ENCODE measurements at places on chromosomes 1 and 21. TPM values are rescaled to one million over a fixed set of nuclear protein-coding genes. Genes with fewer than 3 reads are reported as not detected.

Gene NKAIN1
- total RNA-seq: 0.24 TPM

Gene RAB42
- 0.21 TPM for total RNA-seq

Gene SLC45A1
- total RNA-seq: 0.24 TPM

Gene RBM34
- total RNA-seq: 83.3 TPM

Gene RUNX1
- 10.4 TPM for total RNA-seq

Gene HTR1D
- total RNA-seq: not detected

Gene PYCR2
- total RNA-seq: 32.4 TPM

Gene GJA5
- 0.24 TPM for total RNA-seq

Gene KCNJ15
- 36.9 TPM for total RNA-seq

Gene ZNF672
- total RNA-seq: 14.7 TPM

Gene BEND5
- total RNA-seq: 0.72 TPM

Gene PRR9
- total RNA-seq: not detected

Gene TFF3
- total RNA-seq: 0.24 TPM

Gene OR2M3
- total RNA-seq: not detected

Gene CFAP45
- 0.24 TPM for total RNA-seq

Gene ISG15
- total RNA-seq: 86.5 TPM

Gene TRIM58
- 0.24 TPM for total RNA-seq

Gene PADI2
- 25.5 TPM for total RNA-seq

Gene H6PD
- 12.0 TPM for total RNA-seq

Gene WNT4
- total RNA-seq: 3.9 TPM

Gene RNF186
- under 0.01 TPM for total RNA-seq

Gene DMBX1
- not detected for total RNA-seq

Gene KRTAP20-2
- not detected for total RNA-seq

Gene EXO5
- total RNA-seq: 4.1 TPM

Gene FCRL5
- total RNA-seq: not detected

Gene NFASC
- 0.96 TPM for total RNA-seq

Gene CYYR1
- 1.1 TPM for total RNA-seq

Gene SOAT1
- 29.6 TPM for total RNA-seq

Gene AMY2A
- not detected for total RNA-seq

Gene FAM72A
- 0.43 TPM for total RNA-seq

Gene FCGR2B
- not detected for total RNA-seq

Gene RBP7
- total RNA-seq: 1.7 TPM

Gene AK5
- not detected for total RNA-seq

Gene ECM1
- 13.9 TPM for total RNA-seq

Gene UMODL1
- not detected for total RNA-seq

Gene UQCRHL
- total RNA-seq: 1.4 TPM

Gene ADAM30
- not detected for total RNA-seq

Gene CLCA4
- 0.96 TPM for total RNA-seq

Gene LCE1E
- 0.24 TPM for total RNA-seq

Gene TDRD5
- under 0.01 TPM for total RNA-seq

Gene TMEM39B
- 2.1 TPM for total RNA-seq

Gene NUDT17
- 2.7 TPM for total RNA-seq

Gene CD1B
- not detected for total RNA-seq

Gene F3
- total RNA-seq: 791 TPM

Gene FMOD
- total RNA-seq: not detected

Gene EFNA3
- 12.6 TPM for total RNA-seq
